ENCODE measurements at places on chromosomes 2 and 18.
A peak's percentile ranks its signal among the peaks of the same experiment; 100 is the strongest.

- no peak for DNase-seq
Observed at GRCh38 chr2:201938156-201938775, 95.4 kb upstream of the FZD7 start.

- DNase-seq: peak; percentile 5
Observed at GRCh38 chr2:131035112-131035825, 58.0 kb downstream of the FAM168B start.

GRCh38 chr2:128008074-128008672 lies 19.7 kb downstream of the SAP130 start:
- no peak for DNase-seq

- DNase-seq: no peak
Observed at GRCh38 chr2:58739033-58739432, 497.9 kb upstream of the FANCL start.
